Cortex of kidney (tissue), 1 donor: ENCODE measurements at places on chromosomes 4 and X.

- DNase-seq, result no peak
These were observed 47.9 kb downstream of the CXCL1 start for GRCh38 chr4:73917081-73917501.

DNA sequence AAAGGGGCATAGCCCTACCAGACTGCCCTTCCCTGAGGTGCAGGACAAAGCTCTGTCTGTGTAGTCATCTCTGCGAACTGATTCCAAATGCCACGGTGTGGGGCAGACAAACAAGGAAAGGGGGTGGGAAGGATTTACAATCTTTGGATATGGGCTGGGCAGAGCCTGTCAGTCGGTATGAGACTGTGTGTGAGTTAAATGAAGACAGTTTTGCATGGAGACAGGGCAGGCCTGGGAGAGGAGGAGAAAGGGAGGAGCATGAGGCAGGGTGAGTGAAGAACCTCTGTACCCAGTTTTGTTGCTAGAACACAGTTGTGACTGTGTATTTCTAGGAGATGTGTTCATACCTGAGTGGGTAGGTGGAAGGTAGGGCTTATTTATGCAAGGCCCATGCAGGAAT lies 59.4 kb upstream of the MSN start:
- DNase-seq, result no peak

GRCh38 chr4:183674153-183674552 lies 15.1 kb downstream of the TRAPPC11 start:
- DNase-seq, result no peak

DNA sequence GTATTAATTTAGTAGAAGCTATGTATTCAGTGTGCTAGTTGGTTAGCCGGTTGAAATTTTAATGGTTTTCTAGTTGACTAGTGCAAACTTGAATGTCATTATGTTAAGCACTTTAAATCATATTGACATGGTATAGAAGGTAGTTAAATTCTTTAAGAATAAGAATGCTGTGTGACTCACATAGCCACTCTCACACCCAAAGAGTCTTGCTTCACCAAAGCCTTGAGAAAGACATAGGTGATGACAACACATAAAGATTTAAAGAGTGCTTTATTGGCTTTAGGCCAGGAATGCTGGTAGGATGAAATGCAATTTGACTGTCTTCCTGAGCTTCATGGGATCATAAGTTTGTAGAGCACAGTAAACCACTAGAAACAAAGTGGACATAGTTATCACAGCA lies 85.3 kb downstream of the DCAF8L2 start:
- DNase-seq, result no peak

DNA sequence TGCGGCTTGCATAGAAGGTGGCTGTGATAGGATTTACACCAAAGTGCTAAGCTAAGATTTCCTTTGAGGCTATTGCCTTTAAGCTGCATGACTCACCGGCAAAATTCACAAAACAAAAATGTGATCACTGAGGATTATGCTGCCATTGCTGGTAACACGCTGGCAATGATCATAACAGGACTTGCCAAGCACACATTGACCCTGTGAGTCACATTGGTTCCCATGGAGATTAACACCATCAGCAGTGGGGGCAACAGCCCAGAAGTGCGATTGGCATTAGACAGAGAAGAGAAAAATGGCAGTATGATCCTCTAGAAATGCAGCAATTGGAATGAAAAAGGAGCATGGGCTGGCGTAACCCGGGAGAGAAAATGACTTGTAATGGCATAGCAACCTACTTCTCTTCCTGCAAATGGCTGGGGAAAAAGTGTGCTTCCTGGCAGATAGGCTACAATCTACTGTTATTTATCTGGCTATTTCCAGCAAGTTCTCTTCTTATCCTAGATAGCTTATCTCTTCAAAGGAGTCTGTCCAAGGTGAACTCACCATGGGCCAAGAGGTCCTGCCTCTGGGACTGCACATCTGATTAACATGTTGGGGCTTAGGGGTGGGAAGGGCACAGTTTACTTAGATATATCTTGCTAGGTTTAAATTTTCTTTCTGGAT lies 314.2 kb upstream of the IGFBP7 start:
- DNase-seq, result no peak

DNA sequence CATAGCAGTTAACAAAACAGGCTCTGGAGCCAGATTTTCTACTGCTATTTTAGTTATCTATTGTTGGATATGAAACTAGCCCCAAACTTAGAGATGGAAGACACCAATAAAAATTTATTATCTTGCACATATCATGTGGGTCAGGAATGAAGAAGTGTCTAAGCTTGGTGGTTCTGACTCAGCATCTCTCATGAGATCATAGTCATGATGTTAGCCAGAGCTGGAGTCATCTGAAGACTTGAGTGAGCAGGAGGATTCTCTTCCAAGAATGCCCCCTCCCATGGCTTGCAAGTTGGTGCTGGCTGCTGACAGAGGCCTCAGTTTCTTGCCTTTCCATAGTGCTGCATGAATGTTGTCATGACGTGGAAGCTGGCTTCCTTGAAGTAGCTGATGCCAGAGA lies 68.2 kb upstream of the TAPT1 start:
- DNase-seq, result no peak

- DNase-seq, result no peak
These were observed 55.4 kb downstream of the ZFX start for GRCh38 chrX:24204958-24205357.

DNA sequence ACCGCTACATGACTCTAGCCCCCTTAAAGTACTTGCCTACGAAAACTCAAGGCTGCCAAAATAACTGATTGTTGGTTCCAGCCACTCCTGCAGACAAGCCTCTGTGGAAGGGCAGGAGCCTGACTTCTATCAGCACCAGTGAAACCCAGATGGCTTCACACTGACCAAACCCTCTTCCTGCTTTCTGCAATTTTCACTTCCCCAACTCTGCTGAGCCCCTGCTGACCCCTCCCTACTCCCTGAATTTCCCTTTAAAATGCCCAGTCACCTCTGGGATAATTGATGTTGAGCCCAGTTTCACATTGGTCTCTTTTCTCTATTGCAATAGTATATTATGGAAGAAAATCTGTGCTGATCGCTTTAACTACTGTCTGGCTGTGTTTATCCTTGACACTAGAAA lies 61.6 kb upstream of the STS start:
- DNase-seq, result no peak

GRCh38 chr4:184825141-184825895 lies 450 bp downstream of the ACSL1 start:
- no peak for DNase-seq

DNA sequence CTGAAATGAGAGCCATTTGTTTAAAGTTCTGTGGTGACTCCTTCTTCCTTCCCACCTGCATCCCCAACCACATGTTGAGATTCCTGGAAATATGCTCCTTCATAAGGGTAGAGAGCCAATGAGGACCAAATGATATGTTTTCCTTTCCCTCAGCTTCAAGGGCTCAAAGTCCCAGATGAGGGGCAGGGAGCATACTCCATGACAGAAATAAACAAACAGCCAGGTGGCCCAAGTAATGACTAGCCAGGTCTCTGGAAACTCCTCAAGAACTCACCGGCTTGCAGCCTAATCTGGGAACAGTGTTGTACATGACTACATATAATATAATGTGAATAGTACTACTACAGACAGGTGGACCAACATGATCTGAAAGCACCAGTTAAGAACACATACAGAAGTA lies 392.3 kb downstream of the PACRGL start:
- DNase-seq, result no peak

GRCh38 chrX:71540801-71541200 lies 7.9 kb downstream of the OGT start:
- no peak for DNase-seq

DNA sequence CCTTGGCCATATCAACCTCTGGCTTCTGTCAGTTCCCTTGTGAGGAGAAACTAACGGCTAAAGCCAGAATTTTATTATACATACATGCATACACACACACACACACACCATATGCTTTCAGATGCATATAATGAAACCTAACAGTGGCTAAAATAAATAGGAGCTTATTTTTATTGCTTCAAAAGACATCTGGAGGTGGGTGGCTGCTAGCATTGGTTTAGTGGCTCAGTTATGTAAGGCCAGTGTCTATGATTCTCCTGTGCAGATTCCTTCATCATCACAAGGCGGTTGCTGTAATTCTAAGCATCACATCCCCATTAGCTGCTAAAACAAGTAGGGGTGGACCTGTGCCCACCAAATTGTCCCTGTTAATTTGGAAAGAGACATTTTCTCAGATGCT lies 110.8 kb downstream of the MAPK10 start:
- DNase-seq, result no peak

GRCh38 chr4:12458621-12459020 lies 1025.5 kb downstream of the RAB28 start:
- no peak for DNase-seq

DNA sequence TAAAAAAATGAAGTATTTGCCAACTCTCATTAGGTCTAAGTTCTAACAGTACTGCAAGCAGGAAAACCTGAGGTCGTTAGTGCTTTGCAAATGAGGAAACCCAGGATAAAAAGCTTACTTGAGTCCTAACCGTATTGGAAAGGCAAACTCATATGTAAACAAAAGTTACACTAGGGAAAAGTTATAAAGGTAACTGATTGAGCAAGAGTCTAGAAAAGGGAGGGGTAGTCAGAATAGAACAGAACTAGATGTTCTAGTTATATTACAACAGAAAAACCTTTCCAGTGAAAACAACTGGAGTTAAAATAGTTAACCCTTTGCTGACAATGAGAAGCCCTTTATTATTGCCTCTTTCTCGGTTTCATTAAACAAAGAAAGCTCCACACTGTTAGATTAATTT lies 66.4 kb upstream of the MAOA start:
- no peak for DNase-seq

DNA sequence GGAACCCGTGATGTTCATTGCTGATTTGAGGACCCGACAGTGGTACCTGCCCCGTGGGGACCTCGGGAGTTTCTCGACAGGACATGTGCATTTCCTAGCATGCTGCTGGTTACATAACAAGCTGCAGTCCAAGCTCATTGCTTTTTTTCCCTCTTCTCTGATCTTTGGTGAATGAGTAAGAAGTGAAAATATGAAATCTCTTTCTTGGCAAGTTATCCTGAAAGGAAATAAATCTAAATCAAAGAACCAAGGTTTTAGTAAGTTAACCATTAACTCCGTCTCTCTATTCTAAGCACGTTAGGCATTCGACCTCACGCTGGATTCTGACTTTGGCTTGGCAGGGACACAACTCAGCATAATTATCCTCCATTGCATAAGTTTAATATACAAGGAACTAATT lies 86.6 kb downstream of the STK32B start:
- no peak for DNase-seq

- no peak for DNase-seq
These were observed 8.6 kb upstream of the JADE3 start for GRCh38 chrX:46903458-46904242.

DNA sequence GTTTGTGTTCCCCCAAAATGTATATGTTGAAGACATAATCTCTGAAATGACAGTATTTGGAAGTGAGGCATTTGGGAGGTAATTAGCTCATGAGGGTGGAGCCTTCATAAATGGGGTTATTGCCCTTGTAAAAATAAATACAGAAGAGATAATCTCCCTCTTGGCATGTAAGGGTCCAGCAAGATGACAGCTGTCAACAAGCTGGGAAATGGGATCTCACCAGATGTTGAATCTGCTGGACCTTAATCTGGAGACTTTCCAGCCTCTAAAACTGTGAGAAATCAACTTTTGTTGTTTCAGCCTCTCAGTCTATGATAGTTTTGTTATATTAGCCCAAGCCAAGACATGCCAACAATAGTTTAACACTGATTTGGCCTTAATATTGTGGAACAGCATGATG lies 438.2 kb upstream of the PCDH7 start:
- DNase-seq, result no peak

GRCh38 chr4:97262769-97263168 lies 880.5 kb downstream of the STPG2 start:
- no peak for DNase-seq

GRCh38 chrX:132046533-132046932 lies 23.4 kb downstream of the STK26 start:
- DNase-seq, result no peak

GRCh38 chr4:152661649-152662048 lies 18.1 kb downstream of the TMEM154 start:
- no peak for DNase-seq

DNA sequence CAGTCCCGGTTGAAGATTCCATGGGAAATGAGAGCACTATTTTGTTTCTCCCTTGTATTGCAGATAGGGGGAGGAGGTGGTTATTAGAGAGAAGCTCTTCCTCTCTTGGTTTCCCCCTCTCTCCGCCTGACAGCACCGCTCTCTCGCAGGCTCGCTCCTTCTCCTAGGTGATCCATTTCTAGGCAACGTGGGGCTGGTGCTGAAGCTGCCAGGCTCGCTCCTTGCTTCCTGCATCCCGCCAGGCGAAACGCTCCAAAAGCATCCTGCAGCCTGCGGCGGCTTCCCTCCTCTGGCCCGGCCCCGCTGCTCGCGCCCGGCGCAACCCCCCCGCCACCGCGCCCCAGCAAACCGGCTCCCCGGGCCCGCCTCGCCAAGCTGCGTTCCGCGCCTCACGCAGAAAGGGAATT lies at the start of gene GRID2:
Gene GRID2 (plus strand): TSS at position 346 of the 407 bp plus-strand sequence.
- no peak for DNase-seq

- DNase-seq, result no peak
These were observed 773 bp upstream of the TXLNG start for GRCh38 chrX:16785247-16786138.

DNA sequence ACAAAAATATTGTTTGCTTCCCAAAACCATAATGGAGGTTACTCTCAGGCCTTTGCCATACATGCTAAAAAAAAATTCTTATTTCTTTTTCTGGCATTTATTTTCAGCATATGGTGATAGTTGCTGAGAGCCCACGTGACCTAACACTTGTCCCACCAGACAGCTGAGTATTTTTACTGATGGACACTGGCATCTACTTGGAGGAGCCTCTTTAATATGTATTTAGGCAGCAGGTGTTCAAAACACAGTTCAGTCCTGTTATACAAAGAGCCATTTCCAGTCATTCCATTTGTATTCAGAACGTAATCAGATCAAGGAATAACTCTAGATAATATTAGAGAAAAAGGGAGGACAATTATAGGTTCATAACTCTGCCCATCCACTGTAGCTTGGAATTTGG lies 95.5 kb downstream of the CXCL13 start:
- DNase-seq, result no peak

GRCh38 chr4:107599841-107600240 lies 120.2 kb downstream of the PAPSS1 start:
- no peak for DNase-seq

GRCh38 chrX:9494771-9495170 lies 29.9 kb downstream of the TBL1X start:
- DNase-seq, result no peak

- DNase-seq, result no peak
These were observed 44.6 kb downstream of the ARHGEF9 start for GRCh38 chrX:63740382-63740781.

DNA sequence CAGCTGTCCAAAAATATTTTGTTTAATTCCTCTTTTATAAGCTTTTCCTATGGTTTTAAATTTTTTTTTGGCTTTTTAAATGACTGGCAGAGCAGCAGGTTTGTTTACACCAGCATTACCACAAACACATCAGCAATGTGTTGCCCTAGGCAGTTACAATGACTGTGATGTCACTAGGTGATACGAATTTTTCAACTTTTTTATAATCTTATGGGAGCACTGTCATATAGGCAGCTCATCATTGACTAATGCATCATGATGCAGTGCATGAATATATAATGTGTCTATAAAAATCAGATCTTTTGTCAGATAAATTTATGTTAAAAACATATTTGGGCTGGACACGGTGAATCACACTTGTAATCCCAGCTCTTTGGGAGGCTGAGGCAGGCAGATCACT lies 231.6 kb upstream of the SLIT2 start:
- no peak for DNase-seq
